Endodermal cell (in vitro differentiated cells): ENCODE measurements at places on chromosomes 12 and 14.

GRCh38 chr12:44847888-44848702 lies 28.0 kb downstream of the NELL2 start:
- no peak for DNase-seq

DNA sequence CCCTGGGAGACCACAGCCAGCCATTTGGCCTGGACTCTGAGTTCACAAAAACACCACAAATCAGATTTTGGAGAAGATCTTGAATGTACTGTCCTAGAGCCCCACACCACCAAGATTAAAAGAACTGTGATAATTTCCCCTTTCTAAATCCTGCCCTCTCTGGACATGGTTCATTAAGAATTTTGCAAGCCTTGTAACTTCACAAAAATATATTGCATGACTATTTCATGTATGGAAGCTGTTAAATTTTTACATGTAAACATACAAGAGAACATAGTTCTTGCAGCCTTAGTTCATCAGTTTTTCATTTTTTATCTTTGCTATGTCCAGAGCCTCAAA lies 97.0 kb downstream of the SCARB1 start:
- no peak for DNase-seq

- peak; percentile 79 for DNase-seq
These were observed 146.3 kb downstream of the PDZRN4 start for GRCh38 chr12:41334390-41334789.

DNA sequence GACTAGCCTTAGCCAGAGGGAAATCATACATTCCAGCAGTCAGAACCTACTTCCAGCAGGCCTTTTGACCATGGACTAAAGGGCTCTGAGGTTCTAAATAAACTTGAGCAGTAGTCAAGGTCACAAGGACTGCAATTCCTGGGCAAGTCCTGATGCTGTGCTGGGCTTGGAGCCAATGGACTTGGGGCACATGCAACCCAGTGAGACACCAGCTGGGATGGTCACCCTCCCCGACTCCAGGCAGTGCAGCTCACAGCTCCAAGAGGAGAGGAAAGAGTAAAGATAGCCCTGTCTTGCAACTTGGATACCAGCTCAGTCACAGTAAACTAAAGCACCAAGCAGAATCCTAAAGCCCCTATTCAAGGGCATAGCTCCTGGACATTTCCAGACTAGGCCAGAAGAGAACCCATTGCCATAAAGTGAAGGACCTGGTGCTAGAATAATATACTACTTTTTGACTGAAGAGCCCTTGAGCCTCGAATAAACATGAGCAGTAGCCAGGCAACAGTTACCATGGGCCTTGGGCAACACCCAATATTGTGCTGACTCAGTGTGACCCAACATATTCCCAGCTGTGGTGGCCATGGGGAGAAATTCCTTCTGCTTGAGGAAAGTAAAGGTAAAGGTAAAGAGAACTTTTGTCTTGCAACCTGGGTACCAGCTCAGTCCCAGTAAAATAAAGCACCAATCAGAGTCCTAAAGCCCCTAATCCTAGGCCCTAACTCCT lies 226.2 kb upstream of the CLEC14A start:
- DNase-seq, result peak; percentile 44

DNA sequence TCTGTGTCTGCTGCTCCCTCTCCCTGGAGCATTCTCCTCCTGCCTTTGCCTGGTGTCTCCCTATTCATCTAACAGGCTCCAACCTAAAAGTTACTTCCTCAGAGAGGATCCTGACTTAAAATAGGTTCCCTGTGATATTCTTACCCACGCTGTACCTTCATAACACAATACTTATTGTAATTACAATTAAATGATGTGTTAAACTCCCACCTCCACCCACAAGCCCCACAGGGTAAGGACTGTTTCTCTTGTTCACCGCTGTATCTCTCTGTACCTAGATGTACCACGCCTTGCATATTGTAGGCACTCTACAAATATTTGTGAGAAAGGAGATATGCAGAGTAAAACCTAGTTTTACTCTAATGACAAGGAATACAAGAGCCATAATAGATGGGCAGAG lies 5.0 kb downstream of the HEBP1 start:
- no peak for DNase-seq

DNA sequence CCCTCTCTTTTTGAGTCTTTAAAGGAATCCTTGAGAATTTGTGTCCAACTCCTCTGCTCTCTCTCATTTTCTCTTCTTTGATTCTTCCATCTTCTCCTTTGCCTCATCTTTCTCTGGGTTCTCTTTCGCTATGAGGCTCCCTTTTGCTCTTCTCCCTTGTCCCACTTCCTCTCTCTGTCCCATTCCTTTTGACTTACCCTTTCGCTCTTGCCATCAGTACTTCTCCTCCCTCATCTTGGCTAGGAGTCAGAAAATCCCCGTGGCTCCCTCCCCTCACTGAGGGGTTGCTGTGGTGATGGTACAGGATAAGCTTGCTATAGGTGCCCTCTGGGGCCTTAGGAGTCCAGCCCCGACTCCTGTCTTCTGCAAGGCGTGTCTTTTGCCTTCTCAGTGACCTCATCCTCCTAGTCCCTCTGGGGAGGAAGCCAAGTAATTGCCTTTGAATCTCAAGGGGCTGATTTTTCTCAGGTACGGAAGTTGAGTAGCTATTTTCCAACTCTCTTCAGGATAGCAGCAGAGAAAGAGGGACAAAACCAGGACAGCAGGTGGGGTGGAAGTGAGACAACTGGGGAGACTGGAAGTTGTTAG lies 6.4 kb downstream of the PDE1B start:
- no peak for DNase-seq

- DNase-seq, result peak; percentile 20
These were observed 359.4 kb downstream of the TMEM121 start for GRCh38 chr14:105885561-105886320.

GRCh38 chr14:44763356-44763755 lies 198.4 kb downstream of the KLHL28 start:
- no peak for DNase-seq

GRCh38 chr12:94762943-94763342 lies 112.6 kb upstream of the TMCC3 start:
- DNase-seq, result no peak

DNA sequence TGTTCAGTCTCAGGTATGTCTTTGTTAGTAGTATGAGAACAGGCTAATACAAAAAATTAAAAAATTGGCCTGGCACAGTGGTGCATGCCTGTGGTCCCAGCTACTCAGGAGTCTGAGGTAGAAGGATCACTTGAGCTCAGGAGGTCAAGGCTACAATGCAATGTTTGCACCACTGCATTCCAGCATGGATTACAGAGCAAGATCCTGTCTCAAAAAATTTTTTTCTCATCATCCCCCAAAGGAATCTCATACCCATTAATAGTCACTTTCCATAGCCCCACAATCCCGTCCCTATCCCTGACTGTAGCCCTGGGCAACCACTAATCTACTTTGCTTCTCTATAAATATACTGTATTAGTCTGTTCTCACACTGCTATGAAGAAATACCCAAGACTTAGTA lies 57.8 kb downstream of the TTC8 start:
- no peak for DNase-seq

DNA sequence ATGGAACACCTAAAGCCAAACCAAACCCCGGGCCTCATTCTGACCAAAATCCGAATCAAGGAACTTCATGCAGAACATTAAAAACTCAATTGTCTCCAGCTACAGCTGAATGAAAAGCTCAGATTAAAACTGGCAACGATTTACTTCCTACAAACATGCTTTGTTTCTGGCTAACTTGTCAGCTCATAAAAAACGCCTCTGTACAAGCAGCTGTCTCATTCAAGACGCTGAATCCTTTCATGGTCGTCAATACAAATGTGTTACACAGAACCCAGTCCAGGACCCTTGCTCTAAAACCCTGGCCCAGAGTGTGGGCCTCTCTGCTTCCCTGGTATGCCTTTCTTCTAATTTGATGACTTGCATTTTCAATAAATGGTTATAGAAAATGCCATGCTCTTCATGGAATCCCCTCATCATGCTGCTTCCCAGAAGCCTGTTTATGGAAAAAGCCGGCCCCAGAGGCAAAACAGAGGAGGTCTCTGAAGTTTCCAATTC lies 183.1 kb downstream of the PHLDA1 start:
- no peak for DNase-seq

- no peak for DNase-seq
These were observed 15.2 kb downstream of the GOLGA3 start for GRCh38 chr12:132813443-132813842.

GRCh38 chr12:119803381-119803791 lies 73.7 kb downstream of the CIT start:
- DNase-seq, result peak; percentile 91

DNA sequence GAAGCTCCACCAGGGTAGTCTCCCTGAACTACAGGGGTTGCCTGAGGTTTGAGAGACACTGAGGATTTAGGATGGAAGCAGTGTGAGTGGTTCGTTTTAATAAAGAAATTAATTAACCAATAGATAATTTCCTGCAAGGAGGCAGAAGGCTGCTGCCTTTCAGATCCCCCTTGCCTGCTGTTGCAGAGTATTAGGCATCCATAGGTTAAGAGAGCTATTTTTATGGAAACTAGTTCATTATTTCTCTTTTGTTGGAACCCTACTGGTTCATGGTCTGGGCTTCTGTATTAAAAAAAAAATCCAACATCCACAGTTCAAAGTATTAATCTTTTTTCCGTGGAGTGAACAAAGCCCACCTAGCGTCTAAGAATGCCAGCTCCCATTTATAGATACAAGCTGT lies 50.5 kb upstream of the RTRAF start:
- no peak for DNase-seq

DNA sequence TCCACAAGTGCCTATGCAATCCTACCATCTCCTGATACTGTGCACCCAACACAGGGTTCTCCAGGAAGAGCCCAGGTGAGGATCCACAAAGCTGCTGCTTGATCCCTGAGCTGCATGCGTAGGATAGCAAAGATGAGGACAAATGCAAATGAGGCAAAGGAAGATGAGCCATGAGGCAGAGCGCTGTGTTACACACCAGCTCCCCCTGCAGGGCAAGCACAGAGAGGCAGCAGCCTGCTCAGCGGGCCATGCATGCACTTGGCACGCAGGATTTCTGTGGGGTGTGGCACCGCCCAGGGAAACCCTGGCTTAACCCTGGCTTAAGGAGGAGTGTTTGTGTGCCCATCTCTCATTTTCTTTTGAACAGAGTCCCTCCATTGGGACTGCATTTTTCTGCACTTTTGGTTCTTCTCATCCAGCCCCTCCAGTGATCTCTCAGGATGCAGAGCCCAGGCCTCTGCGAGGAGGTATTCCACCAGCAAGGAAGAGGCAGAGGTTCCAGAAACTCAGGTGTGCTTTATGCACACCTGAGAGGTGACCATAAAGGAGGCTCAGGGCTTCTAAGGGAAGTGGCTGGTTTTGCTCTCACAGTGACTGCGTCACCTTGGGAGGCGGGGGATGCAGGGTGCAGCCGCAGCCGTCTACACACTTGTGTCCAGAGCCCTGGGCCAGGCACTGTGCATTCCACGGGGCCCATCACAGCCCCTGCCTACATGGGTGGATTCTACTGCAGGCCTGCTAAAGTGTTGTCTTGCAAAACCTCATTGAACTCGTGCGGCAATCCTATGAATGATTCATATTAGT lies 973.3 kb upstream of the TMEM132C start:
- DNase-seq, result peak; percentile 96

DNA sequence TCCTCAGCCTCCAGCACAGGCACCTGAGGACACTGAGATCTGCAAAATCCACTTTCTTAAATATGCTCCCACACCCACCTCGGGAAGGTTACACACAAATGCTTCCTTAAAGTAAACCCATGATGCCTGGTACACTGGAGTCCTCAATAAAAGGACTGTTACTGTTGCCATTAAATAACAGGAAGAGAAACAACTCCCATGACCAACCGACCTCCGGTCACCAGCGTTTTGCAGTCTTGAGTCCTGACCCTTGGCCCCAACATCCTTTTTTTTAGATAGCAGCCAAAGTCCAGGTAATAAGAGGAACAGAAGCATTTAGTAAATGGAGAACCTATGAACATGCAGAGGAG lies 42.4 kb downstream of the ITPK1 start:
- no peak for DNase-seq

DNA sequence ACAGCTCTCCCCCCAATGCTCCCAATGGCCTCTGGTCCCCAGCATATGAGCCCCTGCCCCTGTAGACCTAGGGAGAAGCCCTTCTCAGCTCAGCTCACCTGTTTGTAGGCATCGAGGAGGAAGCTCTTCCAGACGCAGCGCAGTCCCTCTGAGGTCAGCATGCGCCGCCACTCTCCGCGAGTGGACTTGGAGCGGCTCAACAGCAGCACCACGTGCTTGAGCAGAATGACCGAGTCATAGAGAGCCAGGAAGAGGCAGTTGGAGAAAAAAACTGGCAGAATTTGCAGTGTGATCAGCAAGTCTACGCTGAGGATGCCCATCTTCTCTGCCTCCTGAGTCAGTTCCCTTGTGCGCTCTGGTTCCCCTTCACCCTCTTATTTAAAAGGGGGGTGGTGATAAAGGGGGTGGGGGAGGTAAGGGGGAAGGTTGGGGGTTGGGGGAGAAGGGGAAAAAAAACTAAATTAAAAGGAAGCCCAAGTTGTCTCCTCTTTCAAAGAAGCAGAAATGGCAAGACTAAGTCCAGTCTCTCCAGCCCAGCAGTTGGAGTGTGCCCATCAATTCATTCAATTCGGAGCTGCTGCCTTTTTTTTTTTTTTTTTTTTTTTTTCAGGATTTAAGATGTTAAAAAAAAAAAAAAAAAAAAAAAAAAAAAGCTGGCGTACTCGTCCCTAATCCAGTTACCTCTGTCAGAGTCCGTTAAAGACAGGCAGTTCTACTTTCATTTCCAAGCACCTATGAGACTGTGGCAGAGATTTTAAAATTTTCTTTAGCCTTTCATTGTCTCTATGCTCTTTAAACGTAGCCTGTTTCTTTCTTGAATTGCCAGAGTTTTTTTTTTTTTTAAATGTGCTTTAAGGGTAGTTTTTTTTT lies at the start of gene DIO2:
TSS of gene DIO2 (minus strand) at position 352 of the 870 bp plus-strand sequence. CDS start at position 320, 32 bp downstream.
- peak; percentile 47 for DNase-seq

DNA sequence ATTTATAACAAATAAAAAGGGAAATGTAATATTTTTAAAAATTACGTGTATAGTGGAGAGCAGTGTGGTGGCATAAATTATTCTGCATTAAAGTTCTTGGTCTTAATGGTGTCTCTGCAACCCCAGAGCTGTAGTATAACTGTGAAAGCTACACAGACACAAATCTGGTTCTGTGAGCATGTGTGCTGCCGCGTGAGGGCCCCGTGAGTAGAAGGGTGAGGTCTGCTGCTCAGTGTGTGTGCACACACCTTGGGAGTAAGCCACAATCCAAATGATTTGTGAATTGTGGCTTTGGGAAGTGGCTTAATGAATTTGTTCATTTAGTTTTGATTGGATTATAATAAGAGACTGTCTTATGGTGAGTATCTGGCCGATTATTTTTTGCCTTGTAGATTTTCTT lies 16.8 kb downstream of the PELI2 start:
- DNase-seq, result no peak

GRCh38 chr12:54135621-54136350 lies 53.0 kb downstream of the SMUG1 start:
- DNase-seq, result no peak

GRCh38 chr12:104784592-104784991 lies 173.5 kb downstream of the SLC41A2 start:
- peak; percentile 71 for DNase-seq

- no peak for DNase-seq
These were observed 122.4 kb upstream of the AMIGO2 start for GRCh38 chr12:47202176-47202575.

- DNase-seq, result peak; percentile 52
These were observed 723.4 kb upstream of the MDGA2 start for GRCh38 chr14:48398675-48399282.
